NCI-H774 (cell line): ENCODE measurements at places on chromosomes 11 and 22.

- peak; percentile 0 for DNase-seq
Measured at GRCh38 chr22:35930933-35931332, 97.7 kb downstream of the RBFOX2 start.

- no peak for DNase-seq
Measured at GRCh38 chr11:11732116-11732515, 109.7 kb upstream of the USP47 start.

DNA sequence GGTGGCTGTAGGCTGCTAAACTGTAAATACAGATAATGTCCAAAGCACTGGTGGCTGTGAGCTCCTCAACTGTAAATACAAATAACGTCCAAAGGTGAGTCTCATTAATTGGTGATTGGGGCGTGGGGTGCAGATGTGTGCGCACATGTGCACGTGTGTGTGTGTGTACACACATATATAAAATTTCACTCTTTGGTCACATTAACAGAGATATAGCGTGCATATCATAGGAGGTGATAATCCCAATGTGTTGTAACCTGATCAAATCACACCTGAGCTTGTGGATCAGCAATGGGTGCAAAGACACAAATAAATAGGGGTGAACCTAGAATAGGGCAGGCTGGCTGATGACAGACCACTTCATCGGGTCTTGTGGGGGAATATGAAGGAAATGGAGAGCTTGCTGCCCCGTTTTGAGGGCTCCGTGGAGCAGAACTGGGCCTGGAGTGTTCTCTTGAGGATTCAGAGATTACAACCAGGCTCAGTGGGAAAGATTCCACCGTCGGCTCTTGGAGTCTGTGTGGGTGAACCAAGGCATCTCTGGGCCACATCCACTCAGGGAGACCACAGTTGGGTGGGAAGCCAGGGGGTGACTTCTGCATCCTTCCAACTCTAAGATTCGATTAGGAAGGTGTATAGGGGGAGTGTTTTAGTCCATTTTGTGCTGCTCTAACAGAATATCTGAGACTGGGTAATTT lies 24.9 kb upstream of the OSBPL5 start:
- no peak for DNase-seq

DNA sequence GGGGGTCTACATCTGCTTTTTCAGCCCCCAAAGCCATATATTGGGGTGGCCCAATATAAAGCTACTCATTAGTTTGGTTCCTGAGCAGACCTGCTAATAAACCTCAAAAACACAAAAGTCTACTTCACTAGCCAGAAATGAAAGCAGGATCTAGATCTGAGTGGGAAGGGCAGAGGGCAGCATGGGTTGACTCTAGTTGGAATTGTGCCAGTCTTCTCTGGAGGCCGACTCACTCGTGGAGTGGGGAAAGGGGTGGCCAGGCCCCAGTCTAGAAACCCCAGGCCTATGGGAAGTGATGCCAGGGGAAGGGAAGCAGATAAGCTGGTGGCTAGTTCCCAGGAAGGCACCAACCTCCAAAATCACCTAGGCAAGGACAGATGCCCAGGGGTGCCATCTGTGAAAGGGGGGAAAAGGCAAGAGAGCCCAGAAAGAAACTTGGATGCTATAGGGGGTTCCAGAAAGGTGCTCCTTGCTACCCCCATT lies 5.3 kb downstream of the PATZ1 start:
- no peak for DNase-seq

GRCh38 chr11:71154261-71154805 lies 98.0 kb downstream of the SHANK2 start:
- DNase-seq, result no peak

GRCh38 chr11:95907476-95907875 lies 16.4 kb downstream of the MTMR2 start:
- no peak for DNase-seq

DNA sequence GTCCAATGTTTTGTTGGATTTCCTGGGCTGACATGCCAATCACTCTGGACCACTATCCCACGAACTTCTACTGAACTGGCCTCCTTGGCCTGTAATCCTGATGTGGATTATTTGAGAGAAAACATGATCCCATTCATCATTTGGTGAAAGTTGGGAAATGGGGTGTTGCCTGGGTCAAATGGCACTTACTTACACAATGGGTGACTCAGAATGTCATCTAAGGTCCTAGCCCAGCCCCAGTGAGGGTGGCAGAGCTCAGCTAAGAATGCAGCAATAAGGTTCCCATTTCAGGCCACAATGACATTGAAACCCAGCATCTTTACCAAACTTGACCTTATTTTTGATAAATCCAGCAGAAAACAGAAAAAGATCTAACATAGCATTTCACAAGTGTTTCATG lies 8.0 kb upstream of the DSCAML1 start:
- no peak for DNase-seq

DNA sequence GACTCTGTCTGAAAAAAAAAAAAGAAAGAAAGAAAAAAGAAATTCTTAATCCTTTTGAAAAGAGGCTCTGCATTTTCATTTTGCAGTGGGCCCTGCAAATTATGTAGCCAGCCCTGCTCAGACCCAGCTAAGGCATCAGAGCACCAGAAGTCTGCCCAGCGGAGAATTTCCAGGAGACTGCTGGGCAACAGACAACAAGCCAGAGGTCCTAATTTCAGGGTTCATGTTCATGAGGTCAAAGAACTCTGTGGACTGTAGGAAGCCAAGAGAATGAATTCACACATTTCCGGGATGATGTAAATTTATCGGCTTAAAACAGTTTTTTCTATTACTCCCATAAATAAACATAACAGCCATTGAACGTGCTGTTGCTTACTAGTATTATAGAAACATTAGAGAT lies 14.8 kb upstream of the RTCB start:
- no peak for DNase-seq
